ENCODE measurements at places on chromosomes 5 and 9.

- DNase-seq, result peak; percentile 91
Observed at GRCh38 chr5:143008809-143009521, 238.8 kb downstream of the ARHGAP26 start.

DNA sequence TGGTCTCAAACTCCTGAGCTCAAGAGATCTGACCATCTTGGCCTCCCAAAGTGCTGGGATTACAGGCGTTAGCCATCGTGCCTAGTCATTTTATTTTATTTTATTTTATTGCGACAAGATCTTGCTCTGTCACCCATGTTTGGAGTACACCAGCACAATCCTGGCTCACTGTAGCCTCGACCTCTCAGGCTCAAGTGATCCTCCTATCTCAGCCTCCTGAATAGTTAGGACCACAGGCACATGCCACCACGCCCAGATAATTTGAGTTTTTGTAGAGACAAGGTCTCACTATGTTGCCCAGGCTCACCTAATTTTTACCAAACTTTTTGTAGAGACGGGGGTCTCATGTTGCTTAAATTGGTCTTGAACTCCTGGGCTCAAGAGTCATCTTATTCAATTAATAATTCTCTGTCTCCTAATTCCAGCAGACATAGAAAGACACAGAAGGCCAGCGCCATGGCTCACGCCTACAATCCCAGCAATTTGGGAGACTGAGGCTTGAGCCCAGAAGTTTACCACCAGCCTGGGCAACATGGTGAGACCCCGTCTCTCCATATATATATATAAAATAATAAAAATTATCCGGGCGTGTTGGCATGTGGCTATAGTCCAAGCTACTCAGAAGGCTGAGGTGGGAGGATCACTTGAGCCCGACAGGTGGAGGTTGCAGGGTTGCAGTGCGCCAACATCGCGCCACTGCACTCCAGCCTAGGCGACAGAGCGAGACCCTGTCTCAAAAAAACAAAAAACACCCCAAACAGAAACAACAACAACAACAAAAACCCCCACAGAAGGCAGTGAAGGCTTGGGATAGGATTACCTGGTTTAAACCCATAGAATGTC lies 1.0 kb upstream of the UBAP1 start:
- no peak for DNase-seq

DNA sequence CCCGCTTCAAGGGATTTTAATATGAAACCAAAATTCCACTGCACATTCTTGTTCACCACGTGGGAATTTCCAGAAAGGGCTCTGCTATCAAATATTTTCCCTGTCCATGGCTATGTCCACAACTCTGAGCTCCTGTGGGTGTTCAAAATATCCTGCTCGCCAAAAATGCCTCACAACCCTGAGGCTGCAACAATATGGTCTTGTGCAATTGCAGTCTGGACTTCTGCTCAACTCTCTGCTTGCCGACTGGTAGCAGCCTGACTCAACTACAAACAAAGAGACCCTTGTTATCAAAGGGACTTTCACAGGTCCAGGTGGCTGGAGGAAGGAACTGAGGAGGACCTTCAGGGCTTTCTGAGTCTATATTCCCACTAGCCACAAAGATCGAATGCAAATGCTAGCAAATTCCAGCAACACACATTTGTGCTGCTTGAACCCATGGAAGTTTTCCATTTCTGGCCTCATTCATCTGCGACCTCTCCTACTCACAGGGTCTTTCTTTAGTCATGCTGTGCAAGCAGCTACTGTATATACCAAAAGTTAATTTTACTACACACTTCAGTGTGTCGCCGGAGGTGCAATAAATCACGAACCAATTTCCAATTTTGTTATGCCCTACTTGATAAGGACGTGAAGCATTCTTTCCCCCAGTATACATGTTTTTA lies 169.2 kb upstream of the SLC30A5 start:
- DNase-seq, result no peak

GRCh38 chr5:126594748-126595485 lies at the start of gene ALDH7A1:
TSS of gene ALDH7A1 (minus strand) at chr5:126595219. CDS start at chr5:126595198, 21 bp downstream.
- DNase-seq, result peak; percentile 91

GRCh38 chr9:95132366-95133324 lies 184.9 kb downstream of the FANCC start:
- DNase-seq, result peak; percentile 16

- DNase-seq, result no peak
Observed at GRCh38 chr9:125994066-125994943, 247.1 kb downstream of the PBX3 start.

DNA sequence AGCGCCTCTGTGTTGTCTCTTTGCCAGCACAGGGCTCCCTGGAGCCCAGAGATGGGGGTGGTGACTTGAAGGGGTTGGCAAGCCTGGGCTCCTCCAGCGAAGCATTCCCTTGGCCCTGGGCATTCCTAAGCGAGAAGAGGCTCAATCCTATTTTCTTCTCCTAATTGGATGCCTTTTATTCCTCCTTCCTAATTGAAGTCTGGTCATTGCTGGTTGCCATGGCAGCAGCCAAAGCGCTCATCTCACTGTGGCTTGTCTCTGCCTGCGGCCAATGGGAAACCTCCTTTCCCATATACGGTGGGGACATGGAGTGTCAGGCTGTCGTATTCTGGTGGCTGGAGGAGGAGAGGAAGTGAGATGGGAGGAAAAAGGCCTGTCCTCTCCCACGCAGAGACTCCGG lies 52.3 kb upstream of the RARS1 start:
- DNase-seq, result no peak

- DNase-seq, result no peak
Observed at GRCh38 chr5:125720721-125721120, 702.5 kb upstream of the GRAMD2B start.

DNA sequence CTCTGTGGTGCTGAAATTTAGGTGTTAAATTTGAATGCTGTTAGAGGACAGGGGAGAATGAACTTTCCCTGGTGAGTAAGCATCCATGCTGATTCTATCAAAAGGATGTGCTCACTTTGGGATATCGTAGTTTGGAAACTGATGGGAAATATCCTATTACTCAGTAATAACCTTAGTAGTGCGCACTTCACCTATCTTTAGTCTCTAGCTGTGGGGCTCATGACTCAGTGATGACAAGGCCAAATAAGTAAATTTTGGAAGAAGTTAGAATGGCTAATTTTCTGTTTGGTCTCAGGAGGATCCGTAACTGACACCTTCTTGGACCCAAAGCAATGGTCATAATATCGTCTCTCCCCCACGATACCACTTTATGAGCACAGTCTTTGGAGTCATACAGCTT lies 448.4 kb downstream of the PSAT1 start:
- DNase-seq, result no peak

DNA sequence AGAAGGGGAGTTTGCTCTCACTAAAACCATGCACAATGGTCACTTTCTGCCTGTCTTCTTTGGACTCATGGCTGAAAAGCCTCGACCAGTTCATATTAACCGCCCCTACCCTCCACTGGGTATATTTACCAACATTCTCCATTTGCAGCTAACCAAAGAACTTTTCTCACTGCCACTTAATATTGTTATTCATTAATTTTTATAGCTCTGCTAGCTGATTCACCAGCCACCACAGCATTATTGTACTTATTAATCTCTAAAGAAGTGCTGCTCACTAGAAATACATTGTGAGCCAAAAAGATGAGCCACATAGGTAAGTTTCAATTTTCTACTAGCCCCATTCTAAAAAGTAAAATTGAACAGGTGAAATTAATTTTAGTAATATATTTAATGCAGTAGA lies 33.4 kb upstream of the SMIM32 start:
- DNase-seq, result no peak

GRCh38 chr5:126373375-126374108 lies 49.7 kb upstream of the GRAMD2B start:
- DNase-seq, result no peak

GRCh38 chr5:89343666-89344065 lies 460.7 kb upstream of the MEF2C start:
- DNase-seq, result peak; percentile 71

- no peak for DNase-seq
Observed at GRCh38 chr9:129081388-129081904, 535 bp downstream of the DOLPP1 start.

DNA sequence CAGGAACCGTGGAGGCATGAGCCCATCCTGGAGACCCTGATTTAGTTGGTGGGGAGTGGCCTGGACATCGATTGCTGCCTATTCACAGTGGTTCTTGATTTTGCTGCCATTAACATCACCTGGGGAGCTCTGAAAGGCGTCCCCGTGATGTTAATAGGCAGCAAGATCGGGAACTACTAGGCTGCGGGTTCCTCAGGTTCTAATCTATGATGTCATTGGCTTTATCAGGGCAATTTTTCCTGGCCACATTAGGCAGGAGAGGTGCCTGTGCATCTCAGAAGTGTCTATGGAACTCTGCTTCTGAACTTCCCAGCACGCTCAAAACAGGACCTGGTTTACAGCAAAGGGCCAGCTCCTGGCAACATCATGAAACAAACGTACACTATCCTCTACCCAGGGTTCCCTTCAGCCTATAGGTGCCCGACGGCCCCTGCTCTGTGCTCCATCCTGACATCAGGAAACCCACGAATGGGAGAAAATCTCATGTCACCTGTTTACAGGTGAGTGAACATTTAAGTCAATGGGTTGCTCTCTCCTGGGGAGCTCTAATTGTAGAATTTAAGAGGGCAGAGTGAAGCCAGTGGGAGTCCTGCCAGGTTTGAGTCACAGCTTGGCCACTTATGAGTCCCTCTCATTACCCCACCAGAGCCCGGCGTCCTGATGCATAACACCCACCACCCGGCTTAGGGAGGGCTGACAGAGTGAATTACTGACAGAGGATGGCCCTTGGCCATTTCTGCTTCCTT lies 49.4 kb downstream of the ROPN1L start:
- DNase-seq, result no peak

- no peak for DNase-seq
Observed at GRCh38 chr9:131661568-131662288, 78.1 kb downstream of the RAPGEF1 start.

- DNase-seq, result no peak
Observed at GRCh38 chr9:76571743-76572146, 112.8 kb downstream of the GCNT1 start.

GRCh38 chr5:153463806-153464205 lies 26.7 kb upstream of the GRIA1 start:
- DNase-seq, result no peak

DNA sequence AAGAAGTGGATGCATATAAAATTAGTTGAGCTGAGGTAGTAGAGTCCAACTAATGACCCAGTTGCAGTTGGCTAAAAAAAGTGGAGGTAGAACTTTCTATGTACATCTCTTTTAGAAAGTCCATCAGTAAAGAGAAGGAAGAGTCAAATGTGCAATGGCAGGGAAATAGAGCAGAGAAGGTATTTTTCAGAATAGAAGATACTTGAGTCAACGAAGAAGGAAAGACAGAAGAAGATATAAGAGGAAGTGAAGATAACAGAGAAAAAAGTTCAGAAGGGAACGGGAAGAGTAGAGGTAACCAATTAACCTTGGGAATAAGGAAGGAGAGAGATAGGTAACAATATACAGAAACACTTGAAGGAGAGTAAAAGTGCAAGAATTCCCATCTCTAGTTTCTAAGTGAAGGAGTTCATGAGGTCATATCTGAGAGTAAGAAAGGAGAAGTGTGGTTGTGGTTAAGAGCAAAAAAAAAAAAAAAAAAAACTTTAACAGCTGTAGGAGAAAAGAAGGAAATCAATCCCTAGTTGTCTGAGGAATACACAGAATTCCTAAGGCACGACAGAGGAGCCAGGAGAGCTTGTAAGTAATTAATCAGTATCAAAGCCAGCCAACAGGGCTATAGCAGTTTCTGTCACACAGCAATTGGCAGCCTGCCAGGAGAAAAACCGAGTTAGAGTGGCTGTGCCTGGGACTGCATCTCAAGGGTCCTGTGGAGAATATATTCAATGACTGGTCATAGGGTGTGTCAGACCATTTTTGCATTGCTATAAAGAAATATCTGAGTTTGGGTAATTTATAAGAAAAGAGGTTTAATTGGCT lies 61.0 kb downstream of the ARL15 start:
- DNase-seq, result no peak

DNA sequence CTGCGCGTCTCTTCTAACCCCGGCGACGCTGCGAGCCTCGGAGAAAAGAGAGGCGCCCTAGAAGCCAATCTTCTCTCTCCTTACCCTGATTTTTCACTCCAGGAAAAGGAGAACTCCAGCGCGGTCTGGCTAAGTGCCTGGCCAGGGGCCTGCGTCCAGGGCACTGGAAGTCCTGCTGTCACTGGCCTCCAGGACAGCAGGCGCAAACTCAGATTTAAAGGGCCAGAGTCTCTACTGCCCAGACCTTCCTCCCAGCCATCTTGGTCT lies 553 bp upstream of the FOXB2 start:
- DNase-seq, result no peak

GRCh38 chr5:78509884-78510769 lies 138.4 kb downstream of the LHFPL2 start:
- DNase-seq, result no peak

DNA sequence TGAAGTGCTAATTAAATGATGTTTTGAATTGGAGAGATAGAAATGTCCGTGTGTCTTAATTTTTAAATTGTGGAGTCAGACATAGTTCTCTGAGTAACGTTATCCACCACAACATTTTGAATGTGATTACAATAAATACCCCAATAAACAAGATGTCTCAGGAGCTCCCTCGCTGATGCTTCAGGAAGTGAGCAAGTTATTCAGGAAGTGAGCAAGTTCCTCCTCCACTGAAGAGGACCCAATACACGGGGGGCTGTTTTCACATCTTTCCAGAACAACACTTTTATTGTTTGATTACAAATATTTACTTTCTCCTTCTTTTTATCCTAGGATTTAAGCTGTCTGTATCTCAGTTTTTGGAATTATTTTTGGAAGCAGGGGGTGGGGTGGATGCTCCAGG lies 363.8 kb downstream of the LRRC70 start:
- no peak for DNase-seq

DNA sequence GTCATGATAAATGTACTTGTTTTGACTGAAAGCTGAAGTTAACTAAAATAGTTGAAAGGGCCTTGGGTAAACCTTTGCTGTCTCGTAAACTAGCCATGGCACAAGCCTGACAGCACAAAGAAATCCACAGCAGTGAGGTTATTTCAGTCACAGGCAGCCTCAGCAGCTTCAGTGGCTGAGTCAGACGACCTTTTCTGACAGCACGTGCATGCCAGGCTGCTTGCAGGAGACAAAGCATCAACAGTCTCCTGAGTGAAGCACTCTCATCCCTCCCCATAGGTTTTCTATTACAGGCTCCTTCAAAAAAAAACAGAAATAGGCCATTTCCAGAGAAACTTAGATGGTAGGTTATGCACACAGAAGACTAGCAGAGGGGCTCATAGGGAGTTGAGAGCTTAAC lies 34.6 kb downstream of the OXCT1 start:
- peak; percentile 4 for DNase-seq

- DNase-seq, result no peak
Observed at GRCh38 chr9:7338586-7339281, 460.8 kb downstream of the DMAC1 start.
